ENCODE measurements at places on chromosomes 1 and 21.

- DNase-seq, result no peak
Observed at GRCh38 chr1:154469844-154470560, 32.0 kb upstream of the TDRD10 start.

GRCh38 chr1:3029481-3029961, 8.3 kb downstream of the ACTRT2 start:
- DNase-seq, result no peak

DNA sequence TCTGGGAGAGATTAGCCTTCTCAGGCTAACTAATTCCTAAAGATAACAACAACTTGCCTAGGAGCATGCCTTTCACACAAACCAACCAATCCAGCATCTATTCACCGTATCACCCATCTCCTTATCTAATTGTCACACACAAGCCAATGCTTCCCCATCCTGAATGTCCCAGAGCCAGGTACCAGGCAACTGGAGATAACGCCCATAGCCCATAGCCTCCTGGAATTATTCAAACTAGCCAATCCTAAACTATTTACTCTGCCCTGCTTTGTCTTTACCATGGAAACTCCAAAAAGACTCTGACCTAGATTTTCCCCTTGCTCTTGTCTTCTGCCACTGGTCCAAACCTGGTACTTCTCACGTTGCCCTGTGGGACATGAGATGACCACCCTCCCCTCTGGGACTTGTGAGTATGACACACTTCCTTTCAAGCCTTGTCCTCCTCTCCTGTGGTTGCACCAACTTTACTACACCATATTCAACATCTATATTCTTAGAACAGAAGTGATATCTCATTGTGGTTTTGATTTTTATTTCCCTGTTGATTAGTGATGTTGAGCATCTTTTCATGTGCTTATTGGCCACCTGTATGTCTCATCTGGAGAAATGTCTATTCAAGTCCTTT, 8.8 kb upstream of the ATG4C start:
- DNase-seq, result no peak

- no peak for DNase-seq
Observed at GRCh38 chr1:53187401-53187800, 9.2 kb upstream of the CPT2 start.

Data from activated CD4-positive, CD25-positive, alpha-beta regulatory T cell treated with anti-CD3 and anti-CD28 coated beads, Interleukin-2, amount 50 U/mL, for 16 hours (primary cell).